ENCODE measurements at places on chromosomes 13 and 19.

DNA sequence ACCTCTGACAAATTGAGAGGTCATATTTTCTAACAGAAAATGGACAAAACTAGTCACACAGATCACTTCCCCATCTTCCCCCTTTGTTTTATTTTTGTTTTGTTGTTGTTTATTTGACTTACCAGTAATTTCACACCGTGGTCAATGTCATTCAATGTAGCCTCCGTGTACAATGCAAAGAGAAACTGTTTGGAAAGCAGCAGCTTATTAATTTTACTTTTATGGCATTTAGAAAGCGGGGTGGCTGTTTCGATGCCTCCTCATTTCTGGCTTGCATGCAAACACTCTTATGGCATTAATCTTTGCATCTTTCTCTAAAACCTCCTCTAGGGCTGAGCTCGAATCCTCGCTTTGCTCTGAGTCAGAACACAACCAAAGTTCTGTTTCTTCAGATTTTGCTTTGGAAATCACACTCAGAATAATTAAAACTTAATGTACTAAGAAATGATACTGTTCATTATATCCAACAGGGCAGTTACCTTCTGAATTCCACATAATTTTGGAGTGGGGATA lies 77.0 kb downstream of the ZNF536 start:
- H3K4me1 ChIP-seq: peaks cover 4% of the 10 kb centered on the region
- H3K27me3 ChIP-seq: peaks cover 28% of the 10 kb centered on the region
- DNase-seq: no peak
- H3K27ac ChIP-seq: no peak overlapping the region
- peaks cover 2% of the 10 kb centered on the region for H3K36me3 ChIP-seq
- no peak overlapping the region for H3K4me3 ChIP-seq

GRCh38 chr19:58038688-58039204 lies 4.9 kb downstream of the ZSCAN1 start:
- no peaks in the 10 kb centered on the region for H3K27me3 ChIP-seq
- peaks cover 4% of the 10 kb centered on the region for H3K36me3 ChIP-seq
- no peak overlapping the region for H3K27ac ChIP-seq
- no peak for DNase-seq
- no peak overlapping the region for H3K4me3 ChIP-seq

DNA sequence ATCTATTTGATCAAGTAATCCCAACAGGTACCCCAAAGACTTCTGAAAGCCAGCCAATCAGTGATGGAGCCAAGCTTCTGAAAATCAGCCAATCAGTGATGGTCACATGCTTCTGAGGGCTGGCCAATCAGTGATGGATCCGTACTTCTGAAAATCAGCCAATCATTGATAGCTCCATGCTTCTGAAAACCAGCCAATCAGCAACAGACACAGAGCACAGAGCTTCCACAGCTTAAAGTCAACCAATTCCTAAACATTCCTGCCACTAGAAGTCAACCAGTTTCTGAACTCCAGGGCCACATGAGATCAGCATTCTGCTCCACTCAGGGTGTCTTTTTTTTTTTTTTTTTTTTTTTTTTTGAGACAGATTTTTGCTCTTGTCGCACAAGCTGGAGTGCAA lies 8.2 kb upstream of the HSD17B14 start:
- no peak for DNase-seq
- H3K27ac ChIP-seq: no peak overlapping the region
- H3K36me3 ChIP-seq: peaks cover 2% of the 10 kb centered on the region
- H3K27me3 ChIP-seq: no peaks in the 10 kb centered on the region
- no peak overlapping the region for H3K4me3 ChIP-seq

DNA sequence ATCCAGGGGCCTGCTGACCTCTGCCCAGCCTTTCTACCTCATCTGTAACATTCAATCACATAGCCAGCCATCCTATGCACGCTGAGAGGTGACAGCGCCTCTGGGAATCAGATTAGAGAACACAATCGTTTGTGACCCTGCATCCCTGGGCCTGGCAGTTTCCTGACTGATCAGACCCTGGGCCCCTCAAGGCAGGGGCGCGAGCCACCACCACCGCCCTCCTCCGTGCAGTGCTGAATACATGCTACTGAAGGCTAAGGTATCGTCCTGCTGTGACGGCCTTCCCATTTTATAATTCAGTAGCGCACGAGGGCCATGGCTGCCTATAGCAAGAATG lies 1.3 kb downstream of the TMTC4 start:
- peak overlapping the region; percentile 92 for H3K27ac ChIP-seq
- H3K36me3 ChIP-seq: peaks cover 9% of the 10 kb centered on the region
- DNase-seq: no peak
- H3K27me3 ChIP-seq: no peaks in the 10 kb centered on the region

- no peak for DNase-seq
- H3K4me3 ChIP-seq: no peak overlapping the region
- no peak overlapping the region for H3K27ac ChIP-seq
- H3K27me3 ChIP-seq: peaks cover 52% of the 10 kb centered on the region
Measured at GRCh38 chr13:23510544-23510916, 59.7 kb upstream of the TNFRSF19 start.

DNA sequence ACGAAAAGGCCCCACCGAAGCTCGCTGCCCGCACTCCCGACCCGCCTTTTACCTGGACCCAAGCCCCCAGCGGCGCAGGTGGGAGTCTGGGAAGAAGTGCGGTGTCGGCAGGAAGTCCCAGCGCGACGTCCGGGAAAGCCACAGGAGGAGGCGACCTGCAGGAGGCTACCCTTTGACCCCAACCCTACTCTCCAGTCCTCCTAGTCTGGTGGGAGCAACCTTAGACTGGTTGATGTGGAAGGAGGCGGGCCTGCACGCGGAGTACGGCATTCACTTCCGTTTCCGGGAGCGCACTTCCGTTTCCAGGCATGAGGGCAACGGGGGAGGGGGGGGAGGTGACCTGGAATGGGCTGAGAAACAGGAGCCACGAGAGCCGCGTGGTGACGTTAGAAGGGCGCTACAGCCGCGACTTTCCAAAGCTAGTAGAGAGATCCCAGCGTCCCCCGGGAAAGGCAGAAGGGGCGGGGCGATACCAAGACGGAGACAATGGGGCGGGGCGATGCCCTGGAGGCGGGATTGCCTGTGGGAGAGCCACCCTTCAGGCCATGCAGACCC lies 28.5 kb downstream of the ZNF266 start:
- H3K36me3 ChIP-seq: no peaks in the 10 kb centered on the region
- no peaks in the 10 kb centered on the region for H3K27me3 ChIP-seq
- H3K4me1 ChIP-seq: no peaks in the 10 kb centered on the region
- H3K27ac ChIP-seq: no peak overlapping the region
- peak; percentile 14 for DNase-seq
- H3K4me3 ChIP-seq: peak overlapping the region; percentile 57

- H3K4me1 ChIP-seq: peaks cover 52% of the 10 kb centered on the region
- peak overlapping the region; percentile 95 for H3K27ac ChIP-seq
- peak overlapping the region; percentile 94 for H3K4me3 ChIP-seq
- no peaks in the 10 kb centered on the region for H3K27me3 ChIP-seq
- DNase-seq: no peak
Measured at GRCh38 chr19:10404888-10405820, 1.8 kb upstream of the CDC37 start.

GRCh38 chr13:113782472-113782871 lies 23.4 kb downstream of the TMEM255B start:
- H3K27ac ChIP-seq: no peak overlapping the region
- H3K36me3 ChIP-seq: peaks cover 2% of the 10 kb centered on the region
- no peak for DNase-seq
- H3K4me3 ChIP-seq: no peak overlapping the region
- no peaks in the 10 kb centered on the region for H3K4me1 ChIP-seq

- peaks cover 2% of the 10 kb centered on the region for H3K4me1 ChIP-seq
- H3K27ac ChIP-seq: no peak overlapping the region
- peaks cover 35% of the 10 kb centered on the region for H3K27me3 ChIP-seq
- DNase-seq: no peak
- H3K36me3 ChIP-seq: peaks cover 3% of the 10 kb centered on the region
- no peak overlapping the region for H3K4me3 ChIP-seq
Measured at GRCh38 chr19:2723345-2723715, 2.2 kb upstream of the DIRAS1 start.

- no peak overlapping the region for H3K4me3 ChIP-seq
- no peaks in the 10 kb centered on the region for H3K4me1 ChIP-seq
- no peak for DNase-seq
- no peaks in the 10 kb centered on the region for H3K36me3 ChIP-seq
- H3K27ac ChIP-seq: no peak overlapping the region
Measured at GRCh38 chr13:33953781-33954180, 135.8 kb downstream of the RFC3 start.

GRCh38 chr19:55690109-55690768 lies 15.2 kb downstream of the EPN1 start:
- H3K4me3 ChIP-seq: no peak overlapping the region
- peaks cover 5% of the 10 kb centered on the region for H3K4me1 ChIP-seq
- DNase-seq: no peak
- H3K27me3 ChIP-seq: no peaks in the 10 kb centered on the region

- H3K4me1 ChIP-seq: peaks cover 4% of the 10 kb centered on the region
- no peak for DNase-seq
- peaks cover 28% of the 10 kb centered on the region for H3K27me3 ChIP-seq
Measured at GRCh38 chr19:51333836-51334460, 8.0 kb downstream of the VSIG10L start.

GRCh38 chr13:113369189-113369588 lies 5.3 kb upstream of the GRTP1 start:
- no peaks in the 10 kb centered on the region for H3K4me1 ChIP-seq
- peaks cover 19% of the 10 kb centered on the region for H3K27me3 ChIP-seq
- no peak overlapping the region for H3K27ac ChIP-seq
- H3K36me3 ChIP-seq: peaks cover 5% of the 10 kb centered on the region
- H3K4me3 ChIP-seq: no peak overlapping the region
- DNase-seq: no peak

- peaks cover 3% of the 10 kb centered on the region for H3K36me3 ChIP-seq
- H3K4me3 ChIP-seq: no peak overlapping the region
- H3K27ac ChIP-seq: no peak overlapping the region
Measured at GRCh38 chr19:5563935-5564612, 3.7 kb downstream of the TINCR start.

GRCh38 chr19:15115080-15115479 lies 7.9 kb downstream of the SYDE1 start:
- H3K4me3 ChIP-seq: no peak overlapping the region
- H3K27me3 ChIP-seq: no peaks in the 10 kb centered on the region
- H3K36me3 ChIP-seq: no peaks in the 10 kb centered on the region
- DNase-seq: no peak
- H3K27ac ChIP-seq: no peak overlapping the region

- no peaks in the 10 kb centered on the region for H3K36me3 ChIP-seq
- no peak for DNase-seq
- H3K4me1 ChIP-seq: no peaks in the 10 kb centered on the region
- no peak overlapping the region for H3K4me3 ChIP-seq
- H3K27ac ChIP-seq: no peak overlapping the region
- H3K27me3 ChIP-seq: no peaks in the 10 kb centered on the region
Measured at GRCh38 chr13:86368924-86369323, 569.7 kb upstream of the SLITRK6 start.

DNA sequence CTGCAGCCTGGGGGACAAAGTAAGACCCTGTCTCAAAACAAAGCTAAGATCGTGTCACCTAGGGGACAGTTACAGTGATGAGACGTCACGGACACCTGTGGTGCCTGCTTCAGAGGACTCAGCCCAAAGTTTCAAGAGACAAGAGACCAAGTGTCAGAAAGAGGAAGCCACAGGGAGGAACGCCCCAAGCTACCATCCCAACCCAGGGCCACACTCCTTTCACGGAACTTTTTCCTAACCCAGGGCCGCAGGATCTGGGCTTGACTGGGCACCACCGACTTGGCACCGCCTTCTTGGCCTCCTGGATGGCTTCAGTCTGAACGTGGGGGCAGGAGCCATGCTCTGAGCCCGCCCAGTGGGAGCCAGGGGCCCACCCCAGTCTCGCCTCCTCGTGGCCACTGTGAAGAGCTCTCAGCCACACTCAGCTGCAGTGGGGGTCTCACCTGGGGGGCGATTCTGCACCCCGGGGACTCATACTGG lies 8.5 kb downstream of the MOB3A start:
- peaks cover 6% of the 10 kb centered on the region for H3K36me3 ChIP-seq
- H3K27ac ChIP-seq: peak overlapping the region; percentile 99
- no peak for DNase-seq
- H3K4me3 ChIP-seq: peak overlapping the region; percentile 79

DNA sequence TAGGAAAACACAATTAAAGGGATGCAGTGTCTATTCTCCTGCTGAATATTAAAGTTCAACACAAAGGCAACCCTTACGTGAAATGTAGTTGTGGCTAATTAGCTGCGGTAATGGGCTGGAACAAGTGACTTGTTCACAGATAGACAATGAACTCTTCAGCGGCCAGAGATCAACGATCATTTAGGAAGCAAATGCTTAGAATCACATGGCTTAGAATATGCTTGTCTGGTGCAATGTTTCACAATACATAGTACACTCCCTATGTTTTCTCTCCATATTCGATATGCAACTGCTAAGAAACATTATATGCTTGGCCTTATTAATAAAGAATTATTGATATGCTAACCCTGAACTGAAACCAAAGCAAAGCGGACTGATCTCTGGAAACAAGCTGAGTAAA lies 25.7 kb upstream of the MTUS2 start:
- no peak for DNase-seq
- no peak overlapping the region for H3K27ac ChIP-seq
- peaks cover 3% of the 10 kb centered on the region for H3K36me3 ChIP-seq
- no peak overlapping the region for H3K4me3 ChIP-seq

DNA sequence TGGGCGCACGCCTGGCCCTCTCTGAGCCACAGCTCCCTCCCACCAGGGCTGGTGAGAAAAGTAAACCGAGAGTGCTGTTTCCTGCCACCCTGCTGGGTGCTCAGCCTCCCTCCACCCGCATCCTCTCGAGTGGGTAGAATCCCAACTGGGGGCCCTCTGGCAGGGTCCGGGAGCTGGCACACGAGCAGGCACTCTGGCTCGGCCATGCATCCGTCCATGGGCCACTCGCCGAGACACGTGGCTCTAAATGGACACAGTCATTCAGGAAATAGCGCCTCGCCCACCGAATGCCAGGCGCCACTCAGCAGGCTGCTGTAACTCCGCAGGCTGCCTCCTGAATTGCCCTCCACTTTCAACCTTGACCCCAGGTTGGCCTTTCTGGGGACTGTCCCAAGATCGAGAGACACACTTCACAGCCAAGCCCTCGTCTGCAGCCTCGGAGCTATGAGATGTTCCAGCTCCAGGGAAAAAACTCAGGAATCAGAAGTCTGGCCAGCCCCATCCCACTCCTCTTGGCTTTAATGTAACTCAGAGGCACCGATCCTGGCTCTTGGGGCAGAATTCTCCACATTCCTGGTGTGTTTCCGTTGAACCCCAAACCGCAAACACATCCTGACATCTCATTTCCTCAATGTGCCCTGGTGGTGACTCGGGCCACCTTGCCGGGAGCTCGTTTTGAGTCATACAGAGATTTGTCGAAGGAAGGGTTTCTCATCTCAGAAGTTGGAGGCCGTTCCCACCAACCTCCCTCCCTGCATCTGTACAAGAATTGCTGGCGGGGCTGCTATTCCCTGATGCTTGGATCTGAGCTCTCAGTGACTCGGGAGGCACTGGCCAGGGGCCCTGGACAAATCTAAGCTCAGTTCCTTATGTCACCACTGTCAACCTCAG lies 14.1 kb downstream of the KLF2 start:
- H3K27ac ChIP-seq: peak overlapping the region; percentile 96
- no peaks in the 10 kb centered on the region for H3K36me3 ChIP-seq
- DNase-seq: peak; percentile 35
- H3K4me3 ChIP-seq: peak overlapping the region; percentile 91
- H3K27me3 ChIP-seq: no peaks in the 10 kb centered on the region
- peaks cover 40% of the 10 kb centered on the region for H3K4me1 ChIP-seq

- no peaks in the 10 kb centered on the region for H3K4me1 ChIP-seq
- no peaks in the 10 kb centered on the region for H3K27me3 ChIP-seq
- no peak overlapping the region for H3K4me3 ChIP-seq
- no peak for DNase-seq
Measured at GRCh38 chr13:34246511-34246910, 428.6 kb downstream of the RFC3 start.

- peaks cover 2% of the 10 kb centered on the region for H3K36me3 ChIP-seq
- no peak for DNase-seq
- H3K27ac ChIP-seq: peak overlapping the region; percentile 96
- H3K4me1 ChIP-seq: peaks cover 6% of the 10 kb centered on the region
- peak overlapping the region; percentile 52 for H3K4me3 ChIP-seq
- no peaks in the 10 kb centered on the region for H3K27me3 ChIP-seq
Measured at GRCh38 chr19:2259336-2259735, 3.1 kb upstream of the JSRP1 start.

Measured in T-helper 17 cell (primary cell).